ENCODE measurements at places on chromosomes 3 and 15. TPM values are rescaled to one million over a fixed set of nuclear protein-coding genes. Genes with fewer than 3 reads are reported as not detected.

DNA sequence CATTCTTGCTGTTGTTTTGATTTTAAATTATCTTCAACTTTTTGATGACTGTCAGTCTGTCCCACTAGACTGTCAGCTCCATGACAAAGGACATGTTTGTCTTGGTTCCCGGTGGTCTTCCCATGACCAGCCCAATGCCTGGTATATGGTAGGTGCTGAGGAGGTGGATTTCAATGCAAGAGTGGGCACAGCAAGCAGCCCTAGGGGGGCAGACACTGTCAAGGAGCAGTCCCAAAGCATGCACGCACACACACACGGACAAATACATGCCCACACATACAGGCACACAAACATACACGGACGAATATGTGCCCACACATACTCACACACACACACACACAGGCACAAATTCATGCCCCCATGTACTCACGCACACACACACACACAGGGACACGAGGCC is 12.0 kb downstream of the KLF15 start:
- no peak for DNase-seq

The SLC2A2 gene
- total RNA-seq, result not detected

- no peak for DNase-seq
Observed at GRCh38 chr3:123817413-123817812, 66.7 kb downstream of the MYLK start.

- DNase-seq, result no peak
Observed at GRCh38 chr3:45551214-45552010, 43.1 kb upstream of the LIMD1 start.

- DNase-seq, result no peak
Observed at GRCh38 chr15:67035886-67036285, 29.5 kb upstream of the SMAD3 start.

GRCh38 chr15:71628988-71629770 is 181.2 kb upstream of the NR2E3 start:
- DNase-seq, result no peak

Measured in G401 (cell line).